ENCODE measurements at places on chromosomes 7 and 10.

DNA sequence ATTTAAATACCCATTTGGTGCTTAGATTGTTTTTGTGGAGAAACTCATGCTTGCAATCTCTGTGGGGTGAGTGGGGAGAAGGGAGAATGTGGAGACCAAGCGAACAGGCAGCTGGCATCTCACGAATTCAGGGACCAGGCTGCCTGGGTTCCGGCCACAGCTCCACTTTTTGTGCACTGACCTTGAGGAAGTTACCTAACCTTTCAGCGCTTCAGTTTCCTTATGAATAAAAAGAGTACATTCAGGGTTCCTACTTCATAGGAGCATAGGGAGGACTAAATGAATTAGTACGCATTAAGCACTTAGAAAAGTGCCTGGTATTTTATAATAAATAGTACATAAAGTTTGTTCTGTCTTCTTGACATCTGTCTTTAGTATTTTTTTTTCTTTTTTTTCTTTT lies 72.5 kb downstream of the PRTFDC1 start:
- no peak for DNase-seq

- DNase-seq, result no peak
Measured at GRCh38 chr10:67695555-67695954, 440 bp downstream of the CTNNA3 start.

DNA sequence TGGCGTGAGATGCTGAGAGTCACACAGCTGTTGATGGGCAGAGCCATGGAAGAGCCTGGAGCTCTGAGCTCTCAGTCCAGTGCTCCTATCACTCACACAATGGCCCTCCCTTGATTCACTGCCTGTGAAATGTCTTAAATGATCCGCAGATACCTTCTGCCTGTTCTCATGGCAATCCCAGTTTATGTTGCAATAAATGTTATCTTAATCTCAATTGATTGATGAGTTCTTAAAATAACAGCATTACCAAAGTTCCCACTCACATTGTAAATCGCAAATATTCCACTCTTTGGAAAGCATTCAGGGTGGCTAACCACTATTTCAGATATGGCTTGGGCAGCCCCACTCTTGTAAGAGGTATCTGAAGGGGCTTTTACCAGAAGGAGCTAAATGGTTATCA lies 865.5 kb downstream of the LRMDA start:
- no peak for DNase-seq

- DNase-seq, result no peak
Measured at GRCh38 chr10:93503075-93503474, 6.7 kb downstream of the CEP55 start.

- DNase-seq, result no peak
Measured at GRCh38 chr7:1053002-1053411, 8.7 kb downstream of the GPR146 start.

GRCh38 chr10:59891936-59892335 lies 14.4 kb downstream of the CCDC6 start:
- DNase-seq, result no peak

GRCh38 chr7:133197972-133198544 lies 54.8 kb upstream of the EXOC4 start:
- no peak for DNase-seq

DNA sequence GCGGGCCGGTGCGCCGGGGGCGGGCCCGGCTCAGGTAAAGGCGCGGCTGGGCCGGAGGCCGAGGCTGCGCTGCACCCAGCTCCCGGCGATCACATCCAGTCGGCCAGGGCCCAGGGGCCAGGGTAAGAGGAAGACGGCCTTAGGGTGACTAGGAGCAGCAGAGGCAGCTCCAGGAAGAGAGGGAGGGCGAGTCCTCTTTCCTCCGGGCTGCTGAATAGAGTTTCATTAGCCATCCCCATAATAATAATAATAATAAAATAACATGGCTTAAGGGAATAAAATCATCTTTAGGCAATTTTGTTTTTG lies 44.8 kb upstream of the CDK1 start:
- DNase-seq, result no peak

- no peak for DNase-seq
Measured at GRCh38 chr10:86964061-86964846, 4.0 kb upstream of the ADIRF start.

All from stimulated activated CD8-positive, alpha-beta memory T cell treated with anti-CD3 and anti-CD28 coated beads, Interleukin-2, amount 100 ng/mL, for 1 hour (primary cell).